ENCODE measurements at places on chromosomes 16 and 17. TPM values are rescaled to one million over a fixed set of nuclear protein-coding genes. Genes with fewer than 3 reads are reported as not detected.

DNA sequence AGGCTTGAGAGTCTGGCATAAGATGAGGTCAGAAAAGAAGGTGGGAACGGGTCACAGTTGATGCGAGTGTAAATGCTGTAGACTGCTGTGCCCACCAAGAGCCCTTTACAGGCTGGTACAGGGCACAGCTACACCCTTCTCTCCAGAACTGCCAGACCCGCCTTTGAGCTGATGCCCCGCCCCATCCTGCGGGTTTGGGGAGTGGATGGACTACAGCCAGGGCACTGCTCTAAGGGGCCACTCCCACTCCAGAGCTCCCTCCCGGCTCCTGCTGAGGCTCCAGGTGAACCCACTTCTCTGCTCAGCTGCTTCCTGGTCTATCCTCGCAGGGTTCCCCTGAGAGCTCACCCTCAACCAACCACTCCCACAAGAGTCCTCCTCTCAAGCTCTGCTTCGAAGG is 12.3 kb downstream of the MEIOB start:
- DNase-seq = no peak

GRCh38 chr17:43200127-43200526 is 11.5 kb upstream of the TMEM106A start:
- DNase-seq = no peak

- no peak for DNase-seq
Observed at GRCh38 chr17:81417879-81418709, 22.8 kb downstream of the BAHCC1 start.

GRCh38 chr17:46895171-46895570 is 27.8 kb upstream of the GOSR2 start:
- no peak for DNase-seq

- no peak for DNase-seq
Observed at GRCh38 chr17:82588266-82589175, 59.7 kb downstream of the WDR45B start.

- no peak for DNase-seq
Observed at GRCh38 chr17:28684963-28685362, 23.0 kb downstream of the SUPT6H start.

- no peak for DNase-seq
Observed at GRCh38 chr17:80761110-80761871, 216.7 kb downstream of the RPTOR start.

DNA sequence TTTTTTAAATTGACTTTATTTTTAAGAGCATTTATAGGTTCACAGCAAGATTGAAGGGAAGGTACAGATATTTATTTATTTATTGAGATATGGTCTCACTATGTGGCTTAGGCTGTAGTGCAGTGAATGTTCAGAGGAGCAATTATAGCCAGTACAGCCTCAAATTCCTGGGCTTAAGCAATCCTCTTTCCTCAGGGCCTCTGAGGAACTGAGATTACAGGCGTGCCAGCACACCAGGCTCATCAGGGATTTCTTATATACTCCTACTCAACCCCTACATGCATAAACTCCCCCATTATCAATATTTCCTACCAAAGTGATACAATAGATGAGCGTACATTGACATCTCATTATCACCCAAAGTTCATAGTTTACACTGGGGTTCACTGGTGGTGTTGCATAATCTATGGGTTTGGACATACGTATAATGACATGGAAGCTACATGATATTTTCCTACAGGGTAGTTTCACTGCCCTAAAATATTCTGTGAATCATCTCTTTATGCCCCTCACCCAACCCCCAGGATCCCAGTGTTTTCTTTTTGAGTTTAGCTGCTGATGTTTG is 33.5 kb downstream of the HS3ST3B1 start:
- DNase-seq = no peak

The ACSM2B gene
- 0.42 TPM for polyA plus RNA-seq

The CCDC200 gene
- 10.0 TPM for polyA plus RNA-seq

The HLF gene
- 4.9 TPM for polyA plus RNA-seq

The FGF11 gene
- 1.4 TPM for polyA plus RNA-seq

The GLIS2 gene
- polyA plus RNA-seq = 22.9 TPM

The GDPD1 gene
- polyA plus RNA-seq = 2.0 TPM
